ENCODE measurements at places on chromosomes 5 and 9. TPM values are rescaled to one million over a fixed set of nuclear protein-coding genes. Genes with fewer than 3 reads are reported as not detected.

Gene MRPL22
- 30.1 TPM for total RNA-seq

Gene FUBP3
- 21.1 TPM for total RNA-seq

DNA sequence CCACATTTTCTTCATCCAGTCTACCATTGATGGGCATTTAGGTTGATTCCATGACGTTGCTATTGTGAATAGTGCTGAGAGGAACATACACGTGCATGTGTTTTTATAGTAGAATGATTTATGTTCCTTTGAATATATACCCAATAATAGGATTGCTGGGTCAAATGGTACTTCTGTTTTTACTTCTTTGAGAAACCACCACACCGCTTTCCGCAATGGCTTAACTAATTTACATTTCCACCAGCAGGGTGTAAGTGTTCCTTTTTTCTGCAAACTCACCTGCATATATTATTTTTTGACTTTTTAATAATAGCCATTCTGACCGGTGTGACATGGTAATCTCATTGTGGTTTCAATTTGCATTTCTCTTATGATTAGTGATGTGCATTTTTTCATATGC lies 82.2 kb upstream of the RFX3 start:
- no peak for DNase-seq

- no peak for DNase-seq
Observed at GRCh38 chr5:119410448-119411159, 41.7 kb upstream of the HSD17B4 start.

GRCh38 chr5:147751-148150 lies 43.5 kb upstream of the LRRC14B start:
- no peak for DNase-seq

GRCh38 chr9:41229408-41230401 lies 40.6 kb upstream of the ZNG1F start:
- no peak for DNase-seq
